ENCODE measurements at places on chromosomes 7 and 10.

- DNase-seq, result no peak
Measured at GRCh38 chr7:89334797-89335196, 539.3 kb upstream of the TEX47 start.

DNA sequence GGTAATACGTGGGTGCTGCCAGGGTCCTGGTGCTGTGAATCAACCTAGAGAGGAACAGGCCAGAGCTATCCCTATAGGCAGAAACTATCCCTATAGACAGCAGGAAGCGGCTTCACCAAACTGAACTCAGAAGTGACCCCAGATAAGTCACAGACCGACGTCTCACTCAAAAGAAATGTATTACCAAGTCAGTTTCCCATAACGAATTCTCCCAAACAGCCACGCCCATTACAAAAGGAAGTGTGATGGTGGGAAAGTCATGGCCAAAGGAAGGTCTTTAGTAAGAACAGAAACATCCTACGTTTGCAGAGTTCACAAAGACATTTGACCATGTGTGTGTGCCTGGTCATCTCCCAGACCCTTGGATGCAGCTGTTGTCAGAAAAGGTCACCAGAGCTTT lies 470.8 kb upstream of the ADARB2 start:
- no peak for DNase-seq

GRCh38 chr7:129502708-129503685 lies 666 bp downstream of the SMKR1 start:
- peak; percentile 9 for DNase-seq

DNA sequence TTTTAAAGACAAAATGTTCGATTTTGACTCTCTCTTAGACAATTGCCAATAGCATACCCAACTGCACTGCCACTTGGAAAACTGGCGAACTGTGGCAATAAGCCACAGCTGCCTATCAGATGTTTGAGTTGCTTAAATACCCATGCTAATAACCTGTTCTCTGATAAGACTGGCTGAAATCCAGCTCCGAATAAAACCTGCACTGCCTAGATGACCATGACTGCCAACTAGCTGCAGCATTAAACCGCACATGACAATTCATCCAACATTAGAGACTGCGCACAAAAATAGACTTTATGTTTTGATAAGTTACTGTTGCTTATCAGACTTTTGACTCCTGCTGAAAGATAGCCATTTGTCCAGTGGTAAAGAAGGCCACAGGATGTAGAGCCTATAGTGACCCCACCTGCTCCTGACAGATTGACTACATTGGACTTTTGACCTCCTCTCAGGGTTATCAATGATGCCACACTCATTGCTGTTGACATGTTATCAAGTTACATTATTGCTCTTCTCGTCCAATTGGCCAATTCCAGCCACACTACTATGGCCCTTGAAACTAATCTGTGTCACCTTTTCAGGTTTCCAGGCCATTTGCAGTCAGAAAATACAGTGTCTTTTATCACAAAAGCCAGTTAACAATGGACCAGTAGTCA lies 299.0 kb downstream of the HGF start:
- no peak for DNase-seq

DNA sequence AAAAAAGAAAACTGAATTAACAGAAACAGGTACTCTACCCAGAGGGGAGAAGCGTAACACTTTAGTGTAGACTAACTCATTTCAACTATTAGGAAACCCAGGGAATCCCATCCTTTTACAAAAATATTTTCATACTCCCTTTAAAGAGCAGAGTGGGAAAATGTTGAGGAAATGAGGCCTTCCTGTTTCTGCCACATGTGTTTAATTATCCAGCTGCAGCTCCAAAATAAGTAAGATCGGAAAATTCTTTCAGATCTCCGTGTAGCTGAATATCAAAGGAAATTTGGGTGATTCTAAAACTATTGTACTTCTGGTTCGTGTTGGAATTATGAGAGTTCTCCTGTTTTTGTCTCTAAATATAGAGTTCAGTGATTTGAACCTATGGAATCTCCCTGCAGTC lies 58.0 kb upstream of the CAV2 start:
- no peak for DNase-seq

DNA sequence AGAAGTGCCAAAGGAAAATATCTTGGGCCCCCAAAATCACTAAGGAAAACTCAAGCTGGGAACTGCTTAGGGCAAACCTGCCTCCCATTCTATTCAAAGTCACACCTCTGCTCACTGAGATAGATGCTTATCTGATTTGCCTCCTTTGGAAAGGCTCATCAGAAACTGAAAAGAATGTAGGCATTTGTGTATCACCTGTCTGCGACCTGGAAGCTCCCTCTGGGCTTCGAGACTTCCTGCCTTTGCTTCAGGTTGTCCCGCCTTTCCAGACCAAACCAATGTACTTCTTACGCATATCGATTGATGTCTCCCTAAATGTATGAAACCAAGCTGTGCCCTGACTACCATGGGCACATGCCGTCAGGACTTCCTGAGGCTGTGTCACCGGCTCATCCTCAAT lies 14.5 kb upstream of the LRRC72 start:
- no peak for DNase-seq

- DNase-seq, result no peak
Measured at GRCh38 chr7:153090209-153090608, 330.7 kb downstream of the ACTR3B start.

DNA sequence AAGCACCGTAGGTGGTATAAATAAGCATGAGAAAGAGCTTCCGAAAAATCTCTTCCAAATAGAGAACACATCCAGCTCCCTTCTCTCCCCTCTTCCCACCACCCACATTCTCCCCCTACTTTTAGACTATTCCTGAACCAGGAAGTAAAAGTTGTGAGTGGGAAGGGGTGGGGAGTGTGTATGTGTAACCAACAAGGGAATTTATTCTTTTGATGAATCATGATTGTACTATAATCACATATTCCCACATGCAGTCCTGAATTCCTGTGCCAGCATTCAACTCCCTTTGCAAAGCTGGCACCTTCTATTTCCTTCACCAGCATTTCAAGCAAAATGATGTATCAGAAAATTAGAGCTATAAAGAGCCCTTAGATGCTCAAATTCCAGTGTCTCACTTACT lies 230.6 kb upstream of the CHRM2 start:
- DNase-seq, result no peak

GRCh38 chr10:94002156-94002555 lies 8.4 kb downstream of the PLCE1 start:
- DNase-seq, result no peak

Measured in stimulated activated CD4-positive, alpha-beta T cell treated with anti-CD3 and anti-CD28 coated beads, Interleukin-12 subunit alpha, Interleukin-12 subunit beta, amount 100 ng/mL, for 48 hours (primary cell).